Retina (tissue), 1 donor: ENCODE measurements at places on chromosomes 16 and 17.

GRCh38 chr17:49787884-49788477 is 500 bp upstream of the KAT7 start:
- DNase-seq: no peak

GRCh38 chr17:32525122-32525521 is 38.3 kb downstream of the CDK5R1 start:
- no peak for DNase-seq

- DNase-seq: no peak
Observed at GRCh38 chr16:67277999-67278772, 1.1 kb upstream of the PLEKHG4 start.

- DNase-seq: no peak
Observed at GRCh38 chr17:43403846-43404245, 5.1 kb downstream of the ARL4D start.

DNA sequence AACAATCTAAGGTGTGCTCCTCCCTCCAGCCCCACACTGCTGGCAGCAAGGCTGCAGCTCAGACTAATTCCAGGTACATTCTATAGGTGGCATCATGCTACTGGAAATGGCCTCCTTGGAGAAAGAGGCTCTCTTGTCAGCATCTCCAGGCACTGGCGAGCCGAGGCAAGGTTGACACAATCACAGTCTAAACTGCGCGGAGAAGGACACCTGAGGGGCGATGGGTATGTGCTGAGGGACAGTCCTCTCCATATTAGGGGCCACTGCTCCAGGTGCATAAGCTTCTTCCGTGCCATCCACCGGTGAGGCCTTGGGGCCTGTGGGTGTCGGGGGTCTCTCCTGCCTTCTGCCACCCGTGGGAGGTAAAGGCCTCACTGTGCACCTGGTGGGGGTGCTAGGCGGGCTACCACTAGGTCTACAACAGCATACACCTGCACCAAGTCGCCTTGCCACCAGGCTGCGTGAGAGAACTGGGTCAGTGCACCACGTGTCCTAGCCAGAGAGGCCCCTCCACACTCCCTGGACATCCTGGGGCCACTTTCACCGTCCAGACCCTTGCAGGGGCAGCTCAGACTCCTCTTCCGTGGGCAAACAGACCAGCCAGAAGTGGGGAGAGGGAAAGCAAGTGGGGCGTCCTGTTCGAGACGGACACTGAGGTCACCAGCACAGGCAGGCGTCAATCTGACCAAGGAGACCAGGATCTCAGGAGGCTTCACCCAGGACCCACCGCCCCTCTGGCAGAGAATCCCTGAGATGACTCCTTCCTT is 12.1 kb upstream of the CBX8 start:
- DNase-seq: peak; percentile 62

GRCh38 chr16:85498607-85499006 is 114.5 kb upstream of the GSE1 start:
- DNase-seq: no peak

DNA sequence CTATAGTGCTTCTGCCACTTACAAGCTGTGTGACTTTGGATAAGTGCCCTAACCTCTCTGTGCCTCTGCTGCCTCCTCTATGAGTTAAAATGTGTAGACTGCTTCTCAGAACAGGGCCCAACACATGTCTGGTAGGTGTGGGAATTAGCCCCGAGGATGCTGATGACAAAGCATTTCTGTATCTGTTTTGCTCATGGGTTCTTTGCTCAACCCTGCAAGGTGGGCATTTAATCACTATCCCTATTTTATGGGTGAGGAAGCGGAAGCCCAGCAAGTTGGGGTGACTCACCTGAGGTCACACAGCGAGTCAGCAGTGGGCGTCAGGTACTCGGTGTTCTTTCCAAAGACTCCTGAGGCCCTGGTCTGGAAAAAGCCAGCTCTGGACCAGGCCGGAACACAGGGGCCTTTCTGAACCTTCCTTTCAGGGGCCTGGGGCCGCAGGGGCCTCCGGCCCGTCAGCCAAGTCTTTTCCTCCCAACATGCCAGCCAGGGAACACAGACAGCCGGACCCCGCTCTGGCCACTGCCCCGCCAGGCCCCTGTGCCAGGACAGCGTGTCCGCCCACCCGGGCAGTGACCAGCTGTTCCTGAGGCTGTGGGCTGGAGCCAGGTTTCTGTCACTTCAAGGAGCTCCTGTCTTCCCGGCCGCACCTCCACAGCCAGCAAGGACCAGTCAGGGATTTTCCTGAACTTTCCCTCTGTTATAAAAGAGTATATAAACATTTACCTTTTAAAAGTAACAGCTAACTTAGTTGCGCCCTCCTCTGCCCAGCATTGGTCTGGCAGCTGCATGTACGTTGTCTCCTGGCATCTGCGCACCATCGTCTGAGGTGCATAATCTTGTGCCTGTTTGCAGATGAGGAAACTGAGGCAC is 62.5 kb downstream of the SREBF1 start:
- DNase-seq: no peak

GRCh38 chr16:5916711-5917191 is 819.2 kb upstream of the EEF2KMT start:
- DNase-seq: peak; percentile 58

DNA sequence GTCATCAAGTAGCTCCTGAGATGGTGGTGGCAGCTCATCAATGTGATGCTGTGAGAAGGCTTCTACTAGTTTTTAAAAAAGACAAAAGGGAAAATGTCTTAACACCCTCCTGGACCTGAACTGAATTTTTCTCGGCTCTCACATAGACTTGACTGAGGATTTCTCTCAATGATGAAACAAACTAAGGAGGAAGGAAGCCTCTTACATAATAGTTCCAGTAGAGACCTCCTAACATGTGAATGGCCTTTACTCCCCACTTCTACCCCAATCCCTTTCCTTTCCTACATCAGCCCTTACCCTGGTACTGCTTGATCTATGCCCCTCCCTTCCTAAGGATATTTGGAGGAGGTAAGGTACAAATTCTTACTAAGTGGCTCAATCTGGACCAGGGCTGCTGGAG is 54.8 kb upstream of the MTMR4 start:
- no peak for DNase-seq

GRCh38 chr16:24013054-24013636 is 177.4 kb downstream of the PRKCB start:
- no peak for DNase-seq

DNA sequence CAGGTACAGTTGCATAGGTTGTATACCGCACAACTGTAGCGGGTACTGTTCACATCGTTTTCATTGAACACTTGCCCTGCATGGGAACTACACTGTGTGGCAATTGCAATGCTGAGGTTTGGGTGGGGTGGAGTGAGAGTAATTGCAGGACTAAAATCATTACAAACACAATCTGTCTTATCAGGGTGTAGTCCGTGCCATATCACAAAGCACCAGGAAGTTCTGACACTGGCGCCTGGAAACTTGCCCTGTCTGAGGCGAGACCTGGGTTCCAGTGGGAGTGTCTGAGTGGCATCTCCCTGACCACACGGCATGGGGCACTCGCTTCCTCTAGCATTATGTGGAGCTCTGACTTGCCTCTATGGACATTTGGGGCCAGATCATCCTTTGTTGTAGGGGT is 153.4 kb downstream of the RGS9 start:
- no peak for DNase-seq

DNA sequence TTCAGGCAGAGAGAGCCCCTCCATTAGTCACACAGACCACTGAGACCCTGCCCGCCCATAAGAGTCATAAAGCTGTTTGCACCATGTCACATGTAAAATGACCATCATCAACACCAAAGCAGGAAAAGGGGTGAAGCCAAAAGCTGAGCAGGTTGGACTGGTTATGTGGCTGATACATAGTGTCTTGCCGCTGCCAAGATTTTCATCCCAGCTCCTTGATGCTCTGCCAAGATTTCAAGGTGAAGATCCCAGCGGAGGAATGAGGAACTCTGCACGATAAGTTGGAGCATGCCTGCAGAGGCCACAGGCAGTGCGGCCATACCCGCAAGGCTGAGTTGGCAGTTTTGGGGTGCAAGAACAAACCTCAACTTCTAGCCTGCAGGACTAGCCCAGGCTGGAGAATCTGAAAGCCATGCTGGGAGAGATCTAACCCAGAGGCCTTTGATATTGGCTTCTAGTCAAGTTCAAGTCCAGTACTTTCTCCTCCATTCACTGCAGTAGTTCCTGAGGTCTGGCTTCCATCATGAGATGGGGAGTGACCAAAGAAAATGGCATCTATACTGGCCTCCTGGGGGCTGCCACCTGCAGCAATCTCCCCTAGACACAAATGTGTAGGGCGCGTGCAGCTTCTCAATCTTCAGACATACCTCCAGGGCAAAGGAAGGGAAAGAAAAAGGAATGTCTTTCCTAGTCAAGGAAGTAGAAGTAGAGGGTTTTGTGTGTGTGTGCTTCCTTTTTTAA is 79.7 kb upstream of the NOL11 start:
- no peak for DNase-seq

DNA sequence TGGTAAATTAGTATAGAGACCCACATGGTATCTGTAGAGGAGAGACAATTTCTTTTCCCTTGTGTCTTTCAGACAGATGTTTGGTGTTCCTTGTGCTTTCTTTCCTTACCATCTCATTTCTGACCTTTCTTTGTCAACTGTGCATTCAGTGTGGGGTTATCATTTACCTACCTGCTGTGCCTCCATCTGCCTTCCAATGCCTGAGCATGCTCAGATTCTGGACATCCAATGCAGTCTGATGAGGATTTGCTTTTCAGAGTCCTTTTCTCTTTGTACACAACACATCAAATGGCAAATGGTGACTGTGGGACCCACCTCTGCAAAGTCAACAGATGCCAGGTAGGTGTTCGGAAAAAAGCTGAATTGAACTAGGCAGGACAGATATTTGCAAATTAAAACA is 364.8 kb downstream of the CA10 start:
- no peak for DNase-seq

DNA sequence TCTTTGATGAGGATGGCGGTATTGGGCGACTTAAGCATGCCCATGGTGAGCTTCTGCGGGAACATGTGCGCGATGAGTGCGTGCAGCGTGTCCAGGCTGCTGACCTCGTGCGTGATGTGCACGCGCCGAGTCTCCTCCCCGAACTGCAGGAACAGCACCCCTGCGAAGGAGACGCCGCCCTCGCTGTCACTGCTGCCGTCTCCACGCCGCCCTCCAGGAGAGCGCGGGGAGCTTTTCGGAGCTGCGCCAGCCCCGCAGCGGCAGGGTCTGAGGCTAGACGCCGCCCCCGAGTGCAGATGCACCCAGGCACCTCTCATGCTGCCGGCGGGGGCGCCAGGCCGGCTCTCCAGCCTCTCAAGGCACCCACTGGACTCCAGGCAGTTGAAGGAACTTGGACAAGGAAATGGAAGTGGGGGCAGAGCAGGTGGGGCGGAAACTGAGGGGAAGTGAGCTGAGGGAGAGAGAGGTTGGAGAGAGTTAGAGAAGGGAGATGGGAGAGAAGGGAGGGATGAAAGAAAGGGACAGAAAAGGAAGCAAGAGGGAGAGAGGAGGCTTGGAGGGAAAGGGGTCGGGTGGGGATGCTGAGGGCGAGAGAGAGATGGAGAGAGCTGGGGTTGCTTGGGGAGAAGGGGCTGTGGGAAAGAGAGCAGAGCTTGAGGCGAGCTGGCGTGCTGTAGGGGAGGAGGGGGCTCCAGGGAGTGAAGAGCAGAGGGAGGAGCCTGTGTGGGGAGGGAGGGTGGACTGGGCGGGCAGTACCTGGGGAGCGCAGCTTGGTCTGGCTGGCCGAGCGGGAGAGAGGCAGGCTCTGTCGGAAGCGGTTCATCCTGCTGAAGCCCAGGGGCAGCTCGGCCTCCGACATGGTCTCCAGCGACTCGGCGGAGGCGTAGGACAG is 42.1 kb downstream of the SRCIN1 start:
- peak; percentile 63 for DNase-seq

GRCh38 chr17:80445726-80446110 is 30.7 kb downstream of the NPTX1 start:
- no peak for DNase-seq

DNA sequence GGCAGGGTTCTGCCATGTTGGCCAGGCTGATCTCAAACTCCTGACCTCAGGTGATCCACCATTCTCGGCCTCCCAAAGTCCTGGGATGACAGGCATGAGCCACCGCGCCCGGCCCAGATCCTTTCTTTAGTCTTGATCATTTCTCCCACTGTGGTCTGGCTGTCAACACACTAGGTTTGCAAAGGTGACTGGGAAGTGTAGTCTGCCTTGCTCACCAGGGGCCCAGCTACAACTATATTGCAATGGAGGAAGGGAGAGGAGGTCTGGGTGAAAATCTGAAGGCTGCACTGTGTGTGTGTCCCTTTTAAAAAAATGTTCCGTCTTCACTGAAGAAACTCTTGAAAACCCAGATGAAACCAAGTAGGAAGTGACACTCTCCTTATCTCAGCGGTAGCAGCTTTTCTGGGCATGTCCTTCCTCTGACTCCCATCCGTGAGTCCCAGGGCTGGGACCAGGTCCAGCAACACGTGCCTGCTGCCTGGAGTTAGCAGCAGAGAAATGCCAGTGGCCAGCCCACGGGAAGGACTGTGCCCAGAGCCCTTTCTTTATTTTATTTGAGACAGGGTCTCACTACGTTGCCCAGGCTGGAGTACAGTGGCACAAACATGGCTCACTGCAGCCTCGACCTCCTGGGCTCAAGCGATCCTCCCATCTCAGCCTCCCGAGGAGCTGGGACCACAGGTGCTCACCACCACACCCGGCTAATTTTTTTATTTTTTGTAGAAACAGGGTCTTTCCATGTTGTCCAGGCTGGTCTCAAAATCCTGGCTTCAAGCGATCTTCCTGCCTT is 17.8 kb upstream of the KIF19 start:
- no peak for DNase-seq

GRCh38 chr17:63775420-63775819 is 1.4 kb downstream of the DDX42 start:
- no peak for DNase-seq

DNA sequence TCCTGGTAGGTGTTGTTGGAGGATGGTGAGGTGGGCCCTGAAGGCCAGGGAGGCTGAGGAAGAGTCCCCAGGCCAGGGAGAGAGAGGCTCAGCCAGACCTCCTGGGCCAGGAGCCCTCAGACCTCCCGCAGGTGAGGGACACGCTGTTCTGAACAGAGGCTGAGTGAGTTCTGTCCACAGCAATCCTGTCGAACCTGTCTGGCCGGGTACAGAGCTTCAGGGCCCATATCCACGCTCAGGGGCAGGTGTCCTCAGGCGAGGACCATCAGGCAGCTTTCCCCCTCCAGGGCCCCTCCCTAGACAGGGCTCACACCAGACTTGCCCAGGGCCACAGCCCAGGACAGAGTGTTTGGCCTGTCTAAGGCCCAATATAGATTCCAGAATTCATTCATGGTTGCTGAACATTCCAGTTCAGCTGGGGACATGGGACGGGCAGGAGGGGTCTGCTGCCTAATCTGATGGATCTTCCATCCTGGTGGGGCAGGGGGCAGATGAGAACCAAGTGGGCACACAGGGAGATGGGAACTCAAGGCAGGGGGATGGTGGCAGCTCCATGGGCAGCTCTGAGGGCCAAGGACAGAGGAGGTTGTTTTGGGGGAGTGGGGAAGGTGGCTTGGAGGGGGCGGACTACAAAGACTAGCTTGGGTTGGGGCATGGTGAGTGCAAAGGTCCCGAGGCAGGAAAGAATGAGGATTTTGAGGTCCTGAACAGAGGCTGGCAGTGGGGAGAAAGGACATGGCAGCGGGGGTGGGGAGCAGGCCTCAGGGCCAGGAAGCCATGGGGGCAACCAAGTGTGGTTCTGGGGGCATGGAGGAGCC is 23.4 kb upstream of the MPRIP start:
- DNase-seq: no peak

- peak; percentile 54 for DNase-seq
Observed at GRCh38 chr16:66478733-66479511, 51.8 kb downstream of the BEAN1 start.
